ENCODE measurements at places on chromosomes 7 and 10. TPM values are rescaled to one million over a fixed set of nuclear protein-coding genes. Genes with fewer than 3 reads are reported as not detected.
A peak's percentile ranks its signal among the peaks of the same experiment; 100 is the strongest.

- no peaks in the 10 kb centered on the region for H3K36me3 ChIP-seq
- H3K4me3 ChIP-seq: peak overlapping the region; percentile 60
- peaks cover 23% of the 10 kb centered on the region for H3K27me3 ChIP-seq
- no peak overlapping the region for H3K27ac ChIP-seq
Observed at GRCh38 chr7:64887756-64888508, 15.1 kb upstream of the ZNF273 start.

DNA sequence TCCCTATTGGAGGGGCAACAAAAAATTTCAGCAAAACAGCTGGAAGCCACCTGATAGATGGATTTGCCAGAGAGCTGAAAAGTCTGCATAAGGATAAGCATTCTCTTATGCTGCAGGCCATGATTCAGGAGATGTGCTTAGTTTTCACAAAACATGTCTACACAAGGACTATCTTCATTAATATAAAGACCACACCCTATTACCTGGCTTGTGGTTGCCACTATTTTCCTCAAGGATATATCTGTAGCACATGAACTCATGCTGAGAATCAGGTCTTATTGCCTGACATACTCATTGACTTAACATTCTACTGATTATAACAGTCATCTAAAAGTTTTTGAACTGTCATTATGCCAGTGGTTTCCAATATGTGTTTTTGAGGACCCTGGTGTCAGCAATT is 7.1 kb upstream of the COL17A1 start:
- no peak for DNase-seq
- no peaks in the 10 kb centered on the region for H3K4me1 ChIP-seq
- H3K27me3 ChIP-seq: no peaks in the 10 kb centered on the region
- no peaks in the 10 kb centered on the region for H3K36me3 ChIP-seq

- no peak overlapping the region for H3K27ac ChIP-seq
- no peaks in the 10 kb centered on the region for H3K4me1 ChIP-seq
- no peak for DNase-seq
- no peak overlapping the region for H3K4me3 ChIP-seq
- H3K36me3 ChIP-seq: no peaks in the 10 kb centered on the region
- H3K27me3 ChIP-seq: peaks cover 11% of the 10 kb centered on the region
Observed at GRCh38 chr7:155426543-155427410, 31.2 kb upstream of the EN2 start.

The HMX2 gene
- not detected for total RNA-seq

- no peak overlapping the region for H3K27ac ChIP-seq
- no peak overlapping the region for H3K4me3 ChIP-seq
Observed at GRCh38 chr10:88986549-88987242, 3.9 kb upstream of the FAS start.

- no peak for DNase-seq
- H3K27me3 ChIP-seq: no peaks in the 10 kb centered on the region
- no peaks in the 10 kb centered on the region for H3K36me3 ChIP-seq
- no peaks in the 10 kb centered on the region for H3K4me1 ChIP-seq
Observed at GRCh38 chr10:115856580-115856979, 416.4 kb downstream of the GFRA1 start.

- H3K27me3 ChIP-seq: no peaks in the 10 kb centered on the region
- DNase-seq: no peak
- H3K27ac ChIP-seq: no peak overlapping the region
- H3K4me3 ChIP-seq: no peak overlapping the region
- H3K36me3 ChIP-seq: no peaks in the 10 kb centered on the region
Observed at GRCh38 chr10:48572414-48572813, 32.5 kb downstream of the ARHGAP22 start.

- no peak overlapping the region for H3K4me3 ChIP-seq
- H3K4me1 ChIP-seq: no peaks in the 10 kb centered on the region
- H3K27ac ChIP-seq: no peak overlapping the region
- no peaks in the 10 kb centered on the region for H3K36me3 ChIP-seq
- no peaks in the 10 kb centered on the region for H3K27me3 ChIP-seq
Observed at GRCh38 chr7:48611993-48612392, 312.4 kb upstream of the CDC14C start.

GRCh38 chr7:105678811-105679495 is 97.7 kb upstream of the EFCAB10 start:
- peak overlapping the region; percentile 63 for H3K27ac ChIP-seq
- peak; percentile 82 for DNase-seq
- H3K27me3 ChIP-seq: no peaks in the 10 kb centered on the region
- H3K4me1 ChIP-seq: peaks cover 61% of the 10 kb centered on the region
- H3K36me3 ChIP-seq: no peaks in the 10 kb centered on the region

The FFAR4 gene
- total RNA-seq: 4.9 TPM

DNA sequence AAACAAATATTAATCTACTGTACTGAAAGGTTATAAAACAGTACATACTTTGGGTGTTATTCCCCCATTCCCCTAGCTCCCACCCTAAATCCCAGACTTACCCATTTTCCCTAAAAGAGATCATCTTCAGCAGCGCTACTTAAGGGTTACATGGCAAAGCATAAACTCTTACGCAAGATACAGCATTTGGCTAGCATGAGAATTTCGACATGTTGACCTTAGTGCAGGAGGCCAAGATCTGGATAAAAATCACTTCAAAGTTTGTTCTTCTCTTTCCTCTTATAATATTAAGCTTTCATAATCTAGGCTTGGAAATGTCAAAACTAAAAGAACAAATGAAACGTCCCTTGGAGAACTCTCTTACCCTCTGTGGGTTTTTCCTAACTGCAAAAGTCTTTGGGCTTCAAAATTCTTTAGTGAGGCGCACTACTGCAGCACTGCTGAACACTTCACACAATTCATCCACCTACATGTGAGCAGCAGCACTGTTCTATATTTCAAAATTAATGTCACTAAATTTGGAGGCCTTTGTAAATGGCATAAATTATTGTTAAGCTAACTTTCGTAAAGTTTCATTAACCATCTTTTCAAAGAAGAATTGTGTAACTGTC is 59.5 kb upstream of the PDLIM1 start:
- H3K36me3 ChIP-seq: no peaks in the 10 kb centered on the region
- H3K27ac ChIP-seq: peak overlapping the region; percentile 51
- H3K27me3 ChIP-seq: no peaks in the 10 kb centered on the region
- DNase-seq: no peak

The FEZF1 gene
- not detected for total RNA-seq

- no peaks in the 10 kb centered on the region for H3K4me1 ChIP-seq
- DNase-seq: no peak
- H3K4me3 ChIP-seq: no peak overlapping the region
Observed at GRCh38 chr7:11592699-11593098, 239.3 kb downstream of the THSD7A start.

The ZNF438 gene
- total RNA-seq: 14.4 TPM

DNA sequence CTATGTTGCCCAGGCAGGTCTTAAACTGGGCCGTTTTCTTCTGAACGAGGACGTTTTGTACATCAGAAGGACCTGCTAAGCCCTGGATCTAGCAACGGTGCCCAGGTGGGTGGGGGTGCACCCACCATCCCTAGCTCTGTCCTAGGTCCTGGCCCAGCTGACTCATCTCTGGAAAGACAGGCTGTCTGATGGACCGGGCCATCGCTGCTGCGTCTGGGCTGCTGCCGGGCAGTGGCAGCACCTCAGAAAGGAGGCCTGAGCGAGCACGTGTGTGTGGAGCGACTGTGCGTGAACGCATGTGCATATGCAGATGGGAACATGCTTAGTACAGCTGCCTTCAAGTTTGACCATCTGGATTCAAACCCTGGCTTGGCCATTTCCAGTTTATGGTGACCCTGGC is 7.3 kb upstream of the ELFN1 start:
- no peaks in the 10 kb centered on the region for H3K36me3 ChIP-seq
- peak; percentile 40 for DNase-seq
- no peak overlapping the region for H3K27ac ChIP-seq
- peaks cover 62% of the 10 kb centered on the region for H3K27me3 ChIP-seq
- H3K4me3 ChIP-seq: no peak overlapping the region

DNA sequence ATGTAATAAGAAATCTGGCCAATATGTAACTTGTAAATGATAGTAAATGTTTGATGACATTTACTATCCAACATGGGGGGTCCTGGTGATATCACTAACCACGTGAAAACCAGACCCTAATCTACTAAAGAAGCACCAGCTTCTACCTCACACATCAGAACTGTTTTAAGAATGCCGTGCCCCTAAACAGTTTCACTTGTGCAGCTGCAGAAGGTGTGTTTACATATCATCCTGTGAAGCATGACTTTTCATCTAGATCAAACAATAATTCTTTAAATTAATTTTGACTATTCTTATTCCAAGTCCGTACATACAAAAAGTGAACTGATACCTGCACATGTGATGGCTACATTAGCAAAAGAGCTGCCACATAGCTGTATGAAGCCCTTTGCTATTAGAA is 61.0 kb downstream of the STEAP1B start:
- DNase-seq: no peak
- no peak overlapping the region for H3K27ac ChIP-seq
- no peak overlapping the region for H3K4me3 ChIP-seq
- H3K4me1 ChIP-seq: peaks cover 12% of the 10 kb centered on the region
- H3K27me3 ChIP-seq: no peaks in the 10 kb centered on the region

The GNAI1 gene
- total RNA-seq: 36.0 TPM

The CRPPA gene
- 2.9 TPM for total RNA-seq

The FAM25A gene
- total RNA-seq: not detected

GRCh38 chr7:27146491-27147198 is 929 bp downstream of the HOXA6 start:
- H3K27ac ChIP-seq: peak overlapping the region; percentile 88
- H3K36me3 ChIP-seq: no peaks in the 10 kb centered on the region
- H3K4me1 ChIP-seq: peaks cover 15% of the 10 kb centered on the region
- H3K4me3 ChIP-seq: peak overlapping the region; percentile 70

DNA sequence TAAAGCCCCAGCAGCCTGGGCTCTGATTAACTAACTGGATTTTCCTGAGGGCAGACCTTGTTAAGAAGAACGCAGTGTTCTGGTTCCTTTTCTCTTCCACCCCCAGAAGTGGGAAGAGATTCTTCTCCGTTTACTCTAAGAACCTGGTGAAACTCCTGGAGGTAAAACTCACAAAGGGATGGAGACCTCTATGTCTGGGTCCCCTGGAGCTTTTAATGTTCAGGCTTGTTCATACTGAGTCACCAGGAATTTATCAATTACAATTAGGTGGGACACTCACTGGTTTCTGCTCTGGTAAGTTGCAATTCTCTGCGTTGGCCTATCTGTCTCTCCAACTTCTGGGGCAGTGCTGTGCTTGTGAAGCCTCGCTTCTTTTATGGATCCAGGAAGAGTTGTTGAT is 73.3 kb upstream of the CACNB2 start:
- no peaks in the 10 kb centered on the region for H3K27me3 ChIP-seq
- H3K36me3 ChIP-seq: no peaks in the 10 kb centered on the region
- no peaks in the 10 kb centered on the region for H3K4me1 ChIP-seq
- no peak for DNase-seq

GRCh38 chr7:23426876-23427275 is 43.4 kb downstream of the IGF2BP3 start:
- H3K27ac ChIP-seq: no peak overlapping the region
- no peak for DNase-seq
- no peak overlapping the region for H3K4me3 ChIP-seq
- no peaks in the 10 kb centered on the region for H3K36me3 ChIP-seq
- H3K4me1 ChIP-seq: no peaks in the 10 kb centered on the region

DNA sequence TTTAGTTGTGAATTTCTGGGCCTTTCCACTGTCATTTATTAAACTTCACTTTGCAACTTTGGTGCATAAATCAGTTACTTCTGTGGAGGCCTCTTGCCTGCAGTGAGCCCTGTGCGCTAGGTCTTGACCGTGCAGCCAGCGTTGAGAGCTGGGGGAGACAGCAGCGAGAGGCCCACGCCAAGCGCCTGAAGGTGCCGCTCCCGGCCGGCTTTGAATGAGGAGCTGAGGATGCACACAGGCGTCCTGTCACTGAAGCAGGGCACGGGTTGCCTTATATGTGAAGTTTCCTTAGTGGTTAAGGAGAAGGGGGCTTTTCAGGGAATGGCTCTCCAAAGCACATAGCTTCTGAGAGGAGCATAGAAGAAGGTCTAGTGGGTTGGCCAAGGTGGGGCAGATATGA is 70.9 kb upstream of the CCNY start:
- no peaks in the 10 kb centered on the region for H3K27me3 ChIP-seq
- H3K4me1 ChIP-seq: peaks cover 6% of the 10 kb centered on the region
- no peaks in the 10 kb centered on the region for H3K36me3 ChIP-seq
- no peak overlapping the region for H3K27ac ChIP-seq

DNA sequence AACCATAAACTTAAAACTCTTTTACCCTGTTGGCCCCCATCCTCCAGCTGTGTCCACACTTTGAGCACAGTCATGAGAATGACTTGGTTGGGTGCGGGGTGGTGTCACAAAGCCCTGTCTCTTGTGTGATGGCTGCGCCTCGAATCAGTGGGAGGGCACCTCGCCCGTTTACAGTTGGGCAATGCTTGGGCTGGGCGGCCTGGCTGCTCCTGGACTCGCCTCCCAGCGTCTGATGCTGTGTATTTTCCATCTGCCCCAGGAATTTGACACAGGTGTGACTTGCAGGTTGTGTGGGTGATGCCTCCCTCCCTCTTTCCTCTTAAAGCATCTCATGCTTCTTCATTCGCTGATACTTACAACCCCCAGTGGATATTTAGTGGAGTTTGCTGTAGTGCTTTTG is 33.7 kb downstream of the CHST12 start:
- DNase-seq: no peak
- H3K27ac ChIP-seq: no peak overlapping the region
- no peak overlapping the region for H3K4me3 ChIP-seq
- no peaks in the 10 kb centered on the region for H3K27me3 ChIP-seq

DNA sequence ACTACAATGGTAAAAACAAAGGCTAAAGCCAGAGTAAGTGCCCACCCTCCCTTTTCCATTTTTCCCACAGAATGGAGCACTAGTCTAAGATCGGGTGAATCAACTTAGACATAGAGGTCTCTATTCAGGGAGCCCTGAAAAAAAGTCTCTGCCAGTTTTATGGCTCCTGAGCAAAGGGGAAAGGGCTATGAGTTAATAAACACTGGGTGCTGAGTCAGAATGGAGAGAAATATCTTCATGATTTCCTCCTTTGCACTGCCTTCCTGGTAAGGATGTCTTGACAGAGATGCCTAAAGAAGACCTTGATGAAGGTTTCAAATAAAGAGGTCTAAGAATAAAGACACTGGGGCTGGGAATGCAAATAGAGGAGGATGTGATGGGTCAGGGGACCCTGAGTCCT is 607.4 kb upstream of the MBL2 start:
- no peak overlapping the region for H3K27ac ChIP-seq
- no peaks in the 10 kb centered on the region for H3K4me1 ChIP-seq
- DNase-seq: no peak
- no peaks in the 10 kb centered on the region for H3K27me3 ChIP-seq
- no peaks in the 10 kb centered on the region for H3K36me3 ChIP-seq
- no peak overlapping the region for H3K4me3 ChIP-seq

The PTCD1 gene
- 7.5 TPM for total RNA-seq

DNA sequence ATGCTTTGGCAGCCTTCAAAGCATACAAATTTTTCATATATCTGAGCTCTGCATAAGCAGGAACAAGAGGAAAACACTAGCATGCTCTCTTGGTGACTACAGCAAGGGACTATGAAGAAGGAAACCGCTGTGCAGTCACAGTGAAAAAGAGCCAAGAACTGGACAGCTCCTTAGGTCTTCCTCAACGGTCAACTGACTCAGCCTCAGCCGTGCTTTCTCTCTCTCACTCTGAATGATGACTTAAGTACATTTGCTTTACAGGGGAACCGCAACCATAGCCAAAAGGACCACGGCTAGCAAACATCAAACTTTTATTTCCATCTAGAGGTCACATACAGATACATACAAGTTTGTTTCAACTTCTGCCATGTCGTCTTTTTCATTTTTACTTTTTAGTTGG is 69.9 kb downstream of the HYCC1 start:
- no peak for DNase-seq
- H3K27ac ChIP-seq: no peak overlapping the region
- H3K4me1 ChIP-seq: no peaks in the 10 kb centered on the region
- H3K36me3 ChIP-seq: peaks cover 9% of the 10 kb centered on the region
- H3K27me3 ChIP-seq: no peaks in the 10 kb centered on the region
